ENCODE measurements at places on chromosomes 1 and 21. TPM values are rescaled to one million over a fixed set of nuclear protein-coding genes. Genes with fewer than 3 reads are reported as not detected.

- no peak for DNase-seq
These were observed 35.7 kb upstream of the LIN9 start for GRCh38 chr1:226344441-226345259.

The A3GALT2 gene
- polyA plus RNA-seq, result 0.27 TPM

- peak; percentile 16 for DNase-seq
These were observed 139.2 kb downstream of the NEK7 start for GRCh38 chr1:198295971-198296370.

The LRRC8D gene
- 8.3 TPM for polyA plus RNA-seq

GRCh38 chr21:44875316-44875700 lies 1.8 kb upstream of the PTTG1IP start:
- DNase-seq, result no peak

The TPTE gene
- not detected for polyA plus RNA-seq

DNA sequence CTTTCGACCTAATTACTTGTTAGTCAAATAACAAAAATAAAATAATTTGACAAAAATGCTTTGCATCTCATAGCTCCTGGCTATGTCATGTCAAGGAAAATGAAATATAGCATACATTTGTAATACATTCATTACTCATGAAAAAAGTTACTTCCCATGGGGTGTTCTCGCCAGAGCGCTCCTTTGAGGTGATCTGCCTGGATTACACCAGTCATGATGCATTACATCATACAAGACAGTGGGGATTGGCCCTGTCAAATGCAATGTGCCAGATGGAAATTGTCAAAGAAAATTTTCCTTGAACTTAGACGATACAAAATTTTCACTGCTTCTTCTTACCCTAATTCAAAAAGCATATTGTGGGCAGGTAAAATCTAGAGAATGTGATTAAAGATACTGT lies 215.6 kb upstream of the B3GALT2 start:
- no peak for DNase-seq

DNA sequence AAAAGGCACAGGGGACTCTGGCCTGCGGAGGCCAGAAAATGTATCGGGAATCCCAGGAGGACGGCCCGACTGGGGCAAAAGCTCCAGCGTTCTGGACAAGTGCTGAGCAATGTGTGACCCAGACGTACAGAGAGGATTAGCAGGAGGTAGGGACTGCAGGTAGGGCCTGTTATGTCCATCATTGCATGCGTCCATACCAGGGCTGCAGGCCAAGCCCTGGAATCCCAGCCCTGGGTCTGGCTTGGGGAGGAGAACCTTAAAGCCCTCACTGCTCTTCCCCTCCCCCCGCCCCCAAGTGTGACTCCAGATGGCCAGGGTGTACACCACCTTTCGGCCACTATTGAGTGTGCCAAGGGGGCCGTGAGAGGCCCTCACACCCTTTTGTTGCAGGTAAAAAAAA lies 2.0 kb downstream of the RNF207 start:
- no peak for DNase-seq

DNA sequence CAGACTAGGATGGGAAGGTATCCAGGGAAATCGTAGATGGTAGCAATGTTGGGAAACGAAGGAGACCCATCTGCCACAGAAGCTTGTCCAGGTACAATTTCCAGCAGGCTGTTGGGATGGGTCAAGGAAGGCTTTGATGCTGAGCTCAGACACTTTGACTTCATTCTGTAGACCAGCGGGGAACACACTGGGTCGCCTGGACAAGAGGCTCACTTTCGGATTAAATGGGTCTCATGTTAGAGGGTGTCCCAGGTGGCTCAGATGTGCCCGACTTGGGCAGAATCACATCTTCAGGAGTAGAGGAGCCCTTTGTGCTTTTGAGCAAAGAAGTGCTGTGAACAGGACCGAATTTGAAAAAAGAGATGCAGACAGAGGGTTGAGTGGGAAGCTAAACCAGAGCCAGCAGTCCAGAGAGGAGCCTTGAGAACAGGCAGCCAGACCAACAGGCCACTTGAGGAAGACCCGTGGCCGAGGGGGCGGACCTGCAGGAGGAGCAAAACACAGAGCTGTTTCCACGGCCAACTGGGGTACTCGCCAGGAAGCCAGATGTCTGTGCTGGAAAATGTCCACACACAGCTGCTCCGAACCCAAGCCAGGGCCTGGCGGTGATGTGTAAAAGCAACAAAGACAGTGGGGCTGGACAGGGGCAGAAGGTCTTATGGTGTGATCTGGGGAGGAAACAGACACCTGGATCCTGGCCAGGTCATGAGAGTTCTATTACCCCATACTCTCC lies 146.9 kb downstream of the AJAP1 start:
- DNase-seq, result peak; percentile 76

DNA sequence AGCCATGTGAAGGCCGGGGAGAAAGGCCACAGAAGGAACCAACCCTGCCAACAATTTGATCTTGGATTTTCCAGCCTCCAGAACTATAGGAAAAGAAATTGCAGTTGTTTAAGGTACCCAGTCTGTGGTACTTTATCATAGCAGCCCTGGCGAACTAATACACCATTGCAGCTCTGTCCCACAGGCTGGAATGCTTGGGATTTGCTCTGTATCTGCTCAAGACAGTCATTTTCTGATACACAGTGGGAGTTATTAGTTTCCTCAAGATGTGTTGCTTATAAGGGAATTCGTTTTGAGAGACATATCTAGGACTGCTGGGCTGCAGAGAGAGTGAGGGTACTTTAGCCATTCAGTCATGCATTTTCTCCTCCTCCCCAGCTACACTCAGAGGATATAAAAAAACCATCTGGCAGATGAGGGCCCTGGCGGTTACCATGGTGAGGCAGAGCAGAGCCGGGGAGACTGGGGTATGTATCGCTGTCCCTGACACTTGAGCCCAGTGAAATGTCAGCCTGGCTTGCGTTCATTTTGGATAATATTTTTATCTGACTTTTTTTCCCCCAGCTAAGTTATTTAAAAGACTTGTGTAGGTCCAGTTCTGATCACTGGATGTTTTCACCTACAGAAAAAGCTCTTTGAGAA lies 104.6 kb downstream of the DIRAS3 start:
- DNase-seq, result peak; percentile 28

The LRRC7 gene
- polyA plus RNA-seq, result 22.8 TPM

- no peak for DNase-seq
These were observed 17.9 kb downstream of the DBT start for GRCh38 chr1:100231721-100232120.

The VHLL gene
- polyA plus RNA-seq, result not detected

The STIL gene
- 3.1 TPM for polyA plus RNA-seq

- no peak for DNase-seq
These were observed 136.0 kb upstream of the CYYR1 start for GRCh38 chr21:26709090-26709489.

DNA sequence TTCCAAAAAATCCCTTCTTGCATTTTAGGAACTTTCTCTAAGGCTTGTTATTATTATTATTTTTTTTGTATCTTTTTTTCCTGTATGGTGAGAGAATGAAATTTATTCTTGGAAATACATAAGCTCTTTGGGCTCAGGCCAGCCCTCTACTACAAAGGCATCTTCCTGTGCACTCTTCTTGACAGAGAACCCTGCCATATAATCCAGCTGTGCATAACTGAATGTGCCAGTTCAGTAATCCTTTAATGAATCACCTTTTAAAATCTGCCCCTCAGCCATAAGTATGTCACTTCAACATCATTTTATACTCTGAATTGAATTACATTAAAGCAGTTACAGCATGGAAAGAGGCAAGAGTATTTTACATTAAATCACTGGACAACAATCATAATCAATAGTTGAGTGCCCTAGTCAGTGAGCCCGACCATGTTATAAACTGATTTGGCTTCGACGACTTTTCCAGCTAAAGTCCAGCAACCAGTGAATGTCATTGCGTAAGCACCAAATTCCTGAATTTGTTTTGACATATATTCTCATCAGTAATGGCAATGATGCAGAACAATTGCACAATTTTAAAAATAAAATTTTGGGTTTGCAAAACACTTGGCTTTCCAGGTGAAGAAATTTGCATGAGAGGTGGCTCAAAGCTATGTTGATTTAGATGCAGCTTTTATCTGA lies 59.2 kb upstream of the KCNK2 start:
- no peak for DNase-seq

DNA sequence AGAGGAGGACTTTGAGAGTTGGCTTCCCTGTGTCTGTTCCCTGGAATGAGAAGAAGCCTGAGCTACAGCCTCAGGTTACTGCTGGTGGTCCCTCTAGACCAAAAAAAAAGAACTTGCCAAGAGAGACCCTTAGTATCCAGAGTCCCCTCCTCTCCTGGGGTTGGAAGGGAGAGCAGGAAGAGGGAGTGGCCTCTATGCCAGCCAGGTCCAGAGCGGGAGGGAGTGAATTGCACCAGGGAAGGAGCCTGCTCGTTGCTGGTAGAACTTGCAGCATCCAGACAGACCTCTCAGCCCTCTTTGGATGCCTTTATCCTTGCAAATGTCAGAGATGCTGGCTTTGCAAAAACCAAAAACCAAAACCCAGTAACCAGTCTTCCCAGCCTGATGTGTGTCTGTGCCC lies 491.3 kb upstream of the VAMP3 start:
- DNase-seq, result no peak

DNA sequence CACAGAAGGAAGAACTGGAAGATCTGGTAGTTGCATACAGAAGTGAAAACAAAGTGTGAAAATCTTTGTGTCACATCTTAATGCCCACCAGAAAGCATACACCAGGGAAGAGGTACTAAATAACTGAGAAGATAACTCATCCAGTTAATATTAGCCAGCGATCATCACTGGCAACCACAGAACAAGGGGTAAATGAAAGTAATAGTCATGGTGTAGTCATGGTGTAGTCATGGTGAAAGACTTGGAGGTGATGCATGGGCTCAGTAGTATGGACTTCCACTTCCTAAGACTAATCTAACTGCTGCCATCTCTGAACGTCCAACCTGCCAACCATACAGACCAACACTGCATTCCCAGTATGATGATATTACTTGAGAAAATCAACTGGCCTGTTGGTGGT lies 481.2 kb upstream of the NR5A2 start:
- no peak for DNase-seq

DNA sequence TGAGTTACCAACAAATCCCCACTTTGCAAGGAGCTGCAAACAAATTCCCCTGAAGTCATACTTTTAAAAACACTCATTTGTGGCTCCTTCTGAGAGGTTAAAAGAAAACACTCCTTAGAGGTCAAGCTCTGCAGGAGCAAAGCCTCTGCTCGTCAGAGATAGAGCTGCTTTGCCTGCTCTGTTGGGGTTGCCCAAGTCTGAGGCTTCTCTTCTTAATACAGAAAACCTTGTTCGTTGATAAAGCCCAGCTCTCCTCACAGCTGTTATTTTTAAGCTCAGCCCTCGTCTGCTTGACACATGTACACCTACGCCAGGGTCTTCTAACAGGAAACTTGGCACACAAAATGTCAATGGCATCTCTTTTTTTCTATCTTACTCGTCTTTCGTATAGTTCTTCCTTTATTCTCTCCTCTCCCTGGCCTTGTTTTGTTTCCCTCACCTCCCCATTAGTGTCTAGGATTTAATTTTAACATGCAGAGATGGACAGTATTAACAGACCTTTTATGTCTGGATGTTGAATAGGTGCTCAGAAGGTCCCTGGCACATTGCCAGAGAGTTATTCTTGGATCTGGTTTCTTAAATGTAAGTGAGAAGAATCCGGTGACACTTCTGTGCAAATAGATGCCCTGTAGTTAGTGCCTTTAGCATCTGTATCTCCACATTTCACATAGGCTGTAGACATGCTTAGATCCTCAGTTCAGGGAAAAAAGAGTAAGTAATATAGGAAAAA lies 86.0 kb downstream of the LRRC53 start:
- no peak for DNase-seq

- no peak for DNase-seq
These were observed 24.3 kb upstream of the FBXO28 start for GRCh38 chr1:224089583-224089982.

- no peak for DNase-seq
These were observed 81.4 kb upstream of the SERTAD4 start for GRCh38 chr1:210151052-210151672.

GRCh38 chr1:113210248-113210647 lies 137.2 kb downstream of the LRIG2 start:
- no peak for DNase-seq

DNA sequence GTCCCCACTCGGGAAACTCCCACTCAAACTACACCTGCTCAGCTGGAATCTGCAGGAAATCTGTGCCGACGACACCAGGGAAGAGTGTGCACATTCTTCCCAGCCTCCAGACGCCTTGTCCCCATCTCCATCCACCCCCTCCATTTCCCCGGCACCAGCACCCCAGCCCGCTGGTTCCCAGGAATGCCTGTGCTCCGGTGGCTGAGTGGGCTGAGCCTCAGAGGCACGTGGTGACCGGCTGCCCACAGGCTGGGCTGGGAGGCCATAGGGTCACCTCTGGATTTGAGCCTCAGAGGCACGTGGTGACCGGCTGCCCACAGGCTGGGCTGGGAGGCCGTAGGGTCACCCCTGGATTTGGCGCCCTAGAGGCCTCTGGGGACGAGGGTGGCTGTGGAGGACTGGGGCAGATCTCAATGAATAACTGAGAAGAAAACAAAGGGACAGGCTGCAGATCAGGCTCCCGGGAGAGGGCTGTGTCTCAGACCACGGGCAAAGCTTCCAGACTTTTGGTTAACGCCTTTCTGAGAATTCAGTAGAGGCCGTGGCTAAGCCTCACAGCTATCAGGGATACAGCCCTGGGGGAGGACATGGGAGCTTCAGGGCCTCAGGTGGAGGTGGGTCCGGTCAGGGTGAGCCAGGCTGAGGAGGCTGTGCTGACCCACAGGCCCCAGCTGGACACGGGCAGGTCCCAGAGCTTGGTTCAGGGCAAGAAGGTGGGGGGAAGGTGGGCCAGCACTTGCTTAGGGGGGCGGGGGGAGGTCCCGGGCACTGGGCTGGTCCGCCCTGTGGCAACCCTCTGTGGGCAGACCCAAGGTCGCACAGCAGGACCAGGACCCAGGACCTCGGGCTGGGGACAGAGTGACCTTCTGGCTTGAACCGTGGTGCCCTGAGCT lies 17.3 kb upstream of the TTLL10 start:
- no peak for DNase-seq

DNA sequence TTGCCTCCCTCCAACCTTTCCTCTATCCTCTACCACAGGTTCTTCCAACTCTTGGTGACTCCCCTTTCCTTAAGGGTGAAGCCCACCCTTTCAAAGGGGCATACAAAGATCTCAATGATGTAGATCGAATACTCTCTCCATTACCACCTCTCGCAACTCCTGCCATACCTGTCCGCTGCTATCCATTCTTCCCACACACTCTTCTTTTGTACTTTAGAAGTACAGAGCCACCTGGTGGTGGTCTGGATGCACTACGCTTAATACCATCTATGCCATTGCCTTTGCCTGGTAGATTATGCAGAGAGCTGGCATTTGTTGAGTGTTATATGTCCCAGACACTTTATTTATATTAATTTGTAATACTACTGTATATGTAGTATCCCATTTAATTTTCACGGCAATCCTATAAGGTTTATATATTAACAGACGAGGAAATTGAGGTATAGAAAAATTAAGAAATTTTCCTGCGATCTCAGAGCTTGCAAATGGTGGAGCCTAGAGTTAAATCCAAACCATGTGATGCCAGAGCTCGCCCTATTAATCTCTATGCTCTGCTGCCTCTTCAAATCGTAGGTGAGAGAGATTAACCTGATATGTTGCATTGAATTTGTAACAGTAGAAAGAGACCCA lies 22.9 kb downstream of the TSHB start:
- peak; percentile 41 for DNase-seq
